ENCODE measurements at places on chromosomes 13 and 19. TPM values are rescaled to one million over a fixed set of nuclear protein-coding genes. Genes with fewer than 3 reads are reported as not detected.

The PEG3 gene
- 0.53 TPM for total RNA-seq

The ACP4 gene
- total RNA-seq = not detected

The CFAP97D2 gene
- not detected for total RNA-seq

The ZNF578 gene
- 2.4 TPM for total RNA-seq

The SMIM17 gene
- total RNA-seq = 0.13 TPM

The UBE2L5 gene
- not detected for total RNA-seq

The SEMA6B gene
- total RNA-seq = under 0.01 TPM

The KLK12 gene
- not detected for total RNA-seq

The RTBDN gene
- total RNA-seq = not detected

The TMEM38A gene
- 4.7 TPM for total RNA-seq

The OR10H1 gene
- total RNA-seq = not detected

The ZNF90 gene
- 2.7 TPM for total RNA-seq

The PAK4 gene
- 6.8 TPM for total RNA-seq

The RFPL4A gene
- not detected for total RNA-seq

The SYNGR4 gene
- not detected for total RNA-seq

The ZNF610 gene
- total RNA-seq = 1.4 TPM

The CADM4 gene
- total RNA-seq = 13.4 TPM

The ZNF850 gene
- 1.6 TPM for total RNA-seq

The ZSCAN4 gene
- total RNA-seq = 0.13 TPM

The LAIR1 gene
- total RNA-seq = not detected

The PPM1N gene
- 1.6 TPM for total RNA-seq

The SPTBN4 gene
- 1.8 TPM for total RNA-seq

The TRIP10 gene
- total RNA-seq = 67.7 TPM

The SULT2A1 gene
- total RNA-seq = not detected

The SELENOW gene
- 149 TPM for total RNA-seq

The ASPDH gene
- not detected for total RNA-seq

The SHISA7 gene
- not detected for total RNA-seq

The STXBP2 gene
- 89.4 TPM for total RNA-seq

The MUC16 gene
- total RNA-seq = 0.26 TPM

The PRKCG gene
- not detected for total RNA-seq

The ATP8B3 gene
- 1.4 TPM for total RNA-seq

The OR7A5 gene
- total RNA-seq = not detected

The ADGRE1 gene
- not detected for total RNA-seq

The GPR183 gene
- total RNA-seq = 0.13 TPM
